ENCODE measurements at places on chromosomes 13 and 19.
A peak's percentile ranks its signal among the peaks of the same experiment; 100 is the strongest.

- no peak for DNase-seq
Observed at GRCh38 chr19:18475004-18475453, 37.1 kb upstream of the ISYNA1 start.

- DNase-seq = peak; percentile 93
Observed at GRCh38 chr19:50537769-50538230, 24.1 kb upstream of the ASPDH start.

DNA sequence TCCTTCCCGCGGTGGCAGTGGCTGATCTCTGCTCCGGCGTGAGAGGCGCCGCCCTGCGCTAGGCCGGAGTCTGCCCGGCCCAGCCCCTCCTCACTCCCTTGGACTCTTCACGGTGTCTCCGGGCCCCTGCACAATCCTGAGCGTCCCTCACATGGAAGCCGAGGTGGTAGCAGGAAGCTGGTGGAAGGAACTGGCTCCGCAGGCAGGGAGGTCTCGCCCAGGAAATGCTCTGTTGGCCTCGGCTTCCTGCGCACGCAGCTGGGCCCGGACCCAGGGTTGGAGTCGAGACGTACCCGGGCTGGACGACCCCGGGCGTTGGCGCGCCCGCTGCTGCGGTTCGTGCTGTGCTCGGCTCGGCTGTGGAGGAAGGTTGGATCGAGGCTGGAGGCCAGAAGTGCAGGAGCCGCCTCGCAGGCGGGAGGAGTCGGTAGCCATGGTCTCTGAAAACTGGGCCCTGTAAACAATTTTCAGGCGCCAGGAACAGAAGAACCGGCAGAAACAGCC, 46.3 kb downstream of the ZNF724 start:
- no peak for DNase-seq

DNA sequence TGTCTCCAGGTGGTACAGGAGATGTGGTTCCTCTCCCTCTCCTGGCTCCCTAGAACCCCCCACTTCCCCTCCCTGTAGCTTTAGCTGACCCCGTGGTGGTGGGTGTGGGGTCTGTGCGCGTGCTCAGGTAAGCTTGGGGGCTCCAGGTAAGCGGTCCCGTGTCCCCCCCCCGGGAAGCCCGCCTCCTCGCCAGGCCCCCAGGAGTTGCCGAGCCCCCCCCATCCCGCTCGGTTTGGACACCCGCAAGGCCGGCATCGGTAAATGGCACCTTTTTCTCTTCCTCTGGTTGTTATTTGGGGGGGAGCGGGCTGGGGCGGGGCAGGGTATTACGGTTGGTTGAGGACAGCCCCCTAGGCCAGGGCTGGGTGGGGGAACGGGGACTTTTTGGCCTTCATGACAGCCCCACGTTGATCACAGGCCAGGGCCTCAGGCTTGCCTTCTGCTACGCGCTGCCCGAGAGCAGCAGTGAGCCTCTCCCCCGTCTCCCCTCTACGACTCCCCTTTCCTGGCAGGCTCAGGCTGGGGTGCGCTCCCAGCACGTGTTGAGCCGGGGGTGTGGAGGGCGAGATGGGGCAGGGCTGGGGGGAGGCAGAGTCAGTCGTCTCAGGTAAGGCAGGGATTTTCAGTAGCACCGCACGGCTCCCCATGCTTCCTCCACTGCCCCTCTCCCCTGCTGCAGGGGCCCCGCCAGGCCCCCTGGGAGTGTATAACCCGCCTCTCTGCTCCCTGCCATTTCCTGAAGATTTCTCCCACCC, 10.7 kb upstream of the LIN7B start:
- no peak for DNase-seq

GRCh38 chr13:97004886-97005285, 10.6 kb upstream of the OXGR1 start:
- no peak for DNase-seq

DNA sequence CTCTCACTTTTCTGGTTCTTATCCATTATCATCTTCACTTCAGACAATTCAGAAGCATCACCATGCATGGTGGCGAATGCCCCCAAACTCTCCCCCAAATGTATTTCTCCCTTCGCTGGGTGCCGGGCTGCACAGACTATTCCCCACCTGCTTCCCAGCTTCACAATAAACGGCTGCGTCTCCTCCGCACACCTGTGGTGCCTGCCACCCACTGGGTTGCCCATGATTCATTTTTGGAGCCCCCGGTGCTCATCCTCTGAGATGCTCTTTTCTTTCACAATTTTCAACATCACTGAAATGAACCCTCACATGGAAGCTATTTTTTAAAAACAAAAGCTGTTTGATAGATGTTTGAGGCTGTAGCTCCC, 2.8 kb upstream of the F10 start:
- DNase-seq = no peak

DNA sequence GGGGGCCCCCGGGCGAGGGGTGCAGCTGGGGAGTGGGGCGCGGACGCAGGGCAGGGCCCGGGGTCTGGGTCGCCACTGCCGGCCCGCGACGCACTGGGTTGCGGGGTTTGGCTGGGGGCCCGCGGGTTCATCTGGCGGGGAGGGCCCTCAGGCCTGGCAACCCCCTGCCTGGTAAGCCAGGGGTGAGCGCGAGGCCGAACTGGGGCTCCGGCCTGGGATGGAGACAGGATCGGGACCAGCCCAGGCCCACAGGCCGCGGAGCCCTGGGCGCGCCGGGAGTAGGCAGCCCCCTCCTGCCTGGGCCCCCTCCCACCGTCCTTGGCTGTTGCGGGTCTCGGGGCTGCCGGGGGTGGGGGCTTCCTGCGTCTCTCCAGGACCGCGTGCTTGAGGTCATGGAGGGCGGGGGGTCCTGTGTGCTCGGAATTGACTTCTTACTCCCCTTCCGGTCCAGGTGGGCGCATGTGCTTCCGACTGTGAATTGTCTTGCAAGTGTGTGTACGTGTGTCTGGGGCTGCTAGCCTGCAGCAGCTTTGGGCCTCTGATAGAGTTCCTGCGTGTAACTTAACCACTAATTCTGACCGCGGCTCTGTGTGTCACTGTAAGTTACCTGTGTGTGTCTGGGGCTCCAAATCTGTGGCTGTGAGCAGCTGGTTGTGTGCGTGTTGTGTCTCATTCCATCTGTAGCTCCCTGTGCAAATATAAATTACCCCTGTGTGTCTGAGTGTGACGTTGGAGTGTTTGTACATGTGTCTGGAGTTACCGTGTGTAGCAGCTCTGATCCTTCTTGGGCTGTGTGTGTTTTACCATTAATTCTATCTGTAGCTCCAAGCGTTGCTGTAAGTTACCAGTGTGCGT, 751 bp downstream of the GRAMD1A start:
- DNase-seq = peak; percentile 53

DNA sequence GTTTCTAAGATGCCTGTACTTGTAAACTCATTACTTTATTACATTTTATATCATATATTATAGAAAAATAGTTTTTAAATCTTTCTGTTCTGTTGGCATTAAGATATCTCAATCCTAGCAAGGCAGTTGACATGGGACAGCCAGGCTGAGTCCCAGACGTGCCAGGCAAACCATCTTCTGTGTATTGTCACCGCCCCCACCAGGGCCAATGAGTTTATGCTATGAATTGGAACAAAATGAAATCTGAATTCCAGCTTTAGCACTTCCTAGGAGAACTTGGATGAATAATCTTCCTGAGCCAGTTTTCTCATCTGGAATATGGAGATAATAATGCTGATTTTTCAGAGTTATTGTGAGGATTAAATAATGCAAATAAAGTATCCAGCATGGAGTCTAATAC, 79.9 kb upstream of the GSX1 start:
- peak; percentile 26 for DNase-seq

GRCh38 chr19:16283210-16284061, 41.2 kb upstream of the KLF2 start:
- DNase-seq = no peak

DNA sequence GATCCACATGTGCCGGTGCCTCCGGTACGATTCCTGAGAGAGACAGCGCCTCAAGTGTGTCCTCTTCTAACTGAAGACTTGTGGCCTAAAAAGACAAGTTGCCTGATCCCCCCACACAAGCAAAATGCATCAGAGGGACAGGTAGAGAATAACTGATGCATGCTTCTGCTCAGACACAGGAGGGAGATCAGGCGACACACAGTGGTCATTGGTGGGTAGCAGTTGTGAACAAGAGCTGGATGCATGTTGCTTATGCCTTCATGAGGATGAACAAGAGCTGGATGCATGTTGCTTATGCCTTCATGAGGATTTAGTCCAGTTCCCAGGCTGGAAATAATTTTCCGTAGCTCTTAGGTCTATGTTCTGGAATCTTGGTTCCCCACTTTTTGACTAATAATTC, 505.6 kb downstream of the MYO16 start:
- DNase-seq = no peak

GRCh38 chr13:97986835-97987234, 33.4 kb downstream of the IPO5 start:
- no peak for DNase-seq

- no peak for DNase-seq
Observed at GRCh38 chr13:27969866-27970229, 733 bp upstream of the CDX2 start.

DNA sequence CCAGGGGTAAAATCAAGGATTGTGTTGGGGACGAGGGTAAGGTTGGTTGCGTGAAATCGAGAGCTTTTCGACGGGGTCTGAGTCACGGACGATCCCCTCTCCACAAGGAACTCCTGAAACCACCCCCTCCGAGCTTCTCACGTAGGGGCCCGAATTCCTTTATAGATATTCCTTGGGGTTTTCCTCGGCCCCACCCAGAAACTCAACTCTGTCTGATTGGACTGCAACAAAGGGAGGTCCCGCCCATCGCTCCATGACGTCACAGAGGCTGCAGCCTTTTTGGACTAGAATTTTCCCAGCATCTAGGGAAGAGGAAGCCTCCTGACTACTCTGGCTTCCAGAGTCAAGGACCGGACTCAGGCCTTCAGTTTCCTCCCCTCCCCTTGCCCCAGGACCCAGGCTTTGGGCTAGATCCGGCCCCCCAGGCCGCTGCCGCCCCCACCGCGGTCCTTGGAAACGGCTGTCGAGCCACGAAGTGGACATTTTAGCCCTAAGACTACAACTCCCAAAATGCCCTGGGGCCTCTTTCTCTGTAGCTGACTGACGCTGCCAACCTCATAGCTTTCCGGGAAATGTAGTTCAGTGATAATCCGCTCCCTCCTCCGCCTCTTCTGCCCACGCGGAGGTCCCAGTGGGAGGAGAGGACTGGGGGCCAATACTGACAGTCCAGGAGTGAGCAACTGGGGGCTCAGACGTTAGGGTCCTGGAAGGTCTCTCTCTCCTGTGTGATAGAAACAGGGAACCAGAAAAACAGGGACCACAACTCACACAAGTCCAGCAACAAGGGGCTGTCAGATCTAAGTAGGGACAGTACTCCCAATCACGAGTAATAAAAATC, at the start of gene IZUMO1:
Gene IZUMO1, minus strand, starts transcription at position 172 of the 838 bp plus-strand sequence. CDS start 1,050 bp downstream, outside the sequence.
- peak; percentile 89 for DNase-seq

GRCh38 chr13:64054321-64054720, 2638.7 kb upstream of the PCDH20 start:
- DNase-seq = no peak

GRCh38 chr13:111552891-111553655, 232.6 kb downstream of the TEX29 start:
- no peak for DNase-seq

DNA sequence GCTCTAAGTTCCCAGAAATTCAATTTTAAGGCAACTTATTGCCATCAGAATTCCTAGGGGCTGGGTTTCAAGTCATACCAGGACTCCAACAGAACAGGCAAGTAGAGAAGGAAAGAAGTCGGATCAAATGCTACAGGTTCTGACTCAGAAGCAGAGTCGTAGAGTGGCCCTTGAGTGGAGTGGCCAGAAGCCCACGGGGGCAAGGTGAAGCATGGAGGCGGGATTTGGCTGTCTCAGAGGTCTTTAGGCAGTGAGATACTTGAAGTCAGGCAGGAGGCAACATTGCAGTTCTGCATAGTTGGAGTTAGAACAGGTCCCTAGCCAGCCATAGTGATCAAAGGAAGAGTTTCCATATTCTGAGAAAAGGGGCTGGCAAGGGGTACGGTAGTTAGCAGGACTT, 111.6 kb downstream of the NHLRC3 start:
- no peak for DNase-seq

GRCh38 chr13:38398711-38399493, 49.3 kb downstream of the UFM1 start:
- DNase-seq = no peak

GRCh38 chr19:4038057-4038456, 28.6 kb downstream of the ZBTB7A start:
- DNase-seq = no peak

GRCh38 chr13:33235564-33235963, 50.0 kb downstream of the STARD13 start:
- no peak for DNase-seq

- DNase-seq = no peak
Observed at GRCh38 chr13:39970177-39970846, 314.9 kb downstream of the COG6 start.

GRCh38 chr19:1365319-1366269, 18.1 kb upstream of the NDUFS7 start:
- no peak for DNase-seq

- no peak for DNase-seq
Observed at GRCh38 chr13:107329991-107330390, 762.1 kb upstream of the ARGLU1 start.

- no peak for DNase-seq
Observed at GRCh38 chr19:45476304-45476703, 8.5 kb downstream of the FOSB start.

GRCh38 chr19:56309511-56310185, 5.0 kb downstream of the ZSCAN5A start:
- DNase-seq = peak; percentile 80

DNA sequence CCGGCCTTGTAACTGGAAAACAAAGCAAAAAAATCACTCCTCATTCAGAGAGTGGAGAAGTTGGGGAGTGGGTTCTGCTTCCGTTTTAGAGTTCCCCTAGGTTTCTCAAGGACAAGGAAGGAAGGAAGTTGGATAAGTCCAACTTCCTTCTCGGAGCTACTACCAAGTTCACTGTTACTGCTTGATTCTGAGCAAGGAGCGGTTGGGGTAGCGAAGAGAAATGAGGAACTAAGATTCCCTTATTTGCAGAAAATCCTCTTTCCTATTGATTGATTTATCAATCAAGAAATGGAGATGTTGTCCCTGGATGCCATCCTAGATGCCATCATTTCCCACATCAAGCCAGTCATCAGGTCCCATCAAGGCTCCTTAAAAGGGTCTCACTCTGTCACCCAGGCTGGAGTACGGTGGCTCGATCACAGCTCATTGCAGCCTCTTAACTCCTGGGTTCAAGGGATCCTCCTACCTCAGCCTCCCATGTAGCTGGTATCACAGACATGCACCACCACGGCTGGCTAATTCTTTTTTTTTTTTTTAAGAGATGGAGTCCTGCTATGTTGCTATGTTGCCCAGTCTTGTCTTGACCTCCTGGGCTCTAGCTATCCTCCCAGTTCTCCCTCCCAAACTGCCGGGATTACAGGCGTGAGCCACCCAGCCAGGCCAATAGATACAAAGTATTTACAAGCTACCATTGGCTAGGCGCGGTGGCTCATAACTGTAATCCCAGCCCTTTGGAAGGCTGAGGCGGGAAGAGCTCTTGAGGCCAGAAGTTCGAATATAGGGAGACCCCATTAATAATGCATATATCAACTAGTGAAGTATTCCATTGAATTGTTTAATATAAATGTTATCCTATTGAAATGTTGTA, 809 bp upstream of the B9D2 start:
- peak; percentile 12 for DNase-seq

- DNase-seq = no peak
Observed at GRCh38 chr13:46903748-46904147, 6.9 kb upstream of the HTR2A start.
